ENCODE measurements at places on chromosomes 2 and 18. TPM values are rescaled to one million over a fixed set of nuclear protein-coding genes. Genes with fewer than 3 reads are reported as not detected.

The UGT1A10 gene
- 0.83 TPM for total RNA-seq

The CFAP65 gene
- total RNA-seq = not detected

The RGPD3 gene
- total RNA-seq = 0.09 TPM

The DSG1 gene
- total RNA-seq = not detected

The RAX gene
- total RNA-seq = not detected

The MAPK4 gene
- total RNA-seq = not detected

The HOXD11 gene
- 0.14 TPM for total RNA-seq

The POU3F3 gene
- total RNA-seq = not detected

The SCN1A gene
- total RNA-seq = 0.28 TPM

The PREB gene
- total RNA-seq = 56.2 TPM

The ACADL gene
- total RNA-seq = 0.37 TPM

The RNF125 gene
- total RNA-seq = 0.28 TPM

The ZNF892 gene
- 3.0 TPM for total RNA-seq

The NOP58 gene
- total RNA-seq = 41.9 TPM

The LYPD1 gene
- 3.9 TPM for total RNA-seq

The SCN2A gene
- total RNA-seq = 0.43 TPM

The LYG1 gene
- total RNA-seq = 0.43 TPM

The HOXD4 gene
- total RNA-seq = 0.18 TPM

The TEKT4 gene
- not detected for total RNA-seq

The C2orf81 gene
- total RNA-seq = 0.57 TPM

The DNAJC5G gene
- total RNA-seq = not detected

The CXCR2 gene
- total RNA-seq = not detected

The PTPN4 gene
- total RNA-seq = 25.0 TPM

The DNAH6 gene
- 0.09 TPM for total RNA-seq

The KIF3C gene
- 7.0 TPM for total RNA-seq

The UGT1A1 gene
- total RNA-seq = not detected

The CEBPZOS gene
- 9.1 TPM for total RNA-seq

The G6PC2 gene
- total RNA-seq = not detected

The PLEKHH2 gene
- total RNA-seq = 5.3 TPM

The AGBL5 gene
- 20.9 TPM for total RNA-seq

The NEURL3 gene
- not detected for total RNA-seq

The PLCD4 gene
- 1.8 TPM for total RNA-seq

The MYO5B gene
- total RNA-seq = 0.18 TPM

The POMC gene
- 0.57 TPM for total RNA-seq

The SERPINB4 gene
- total RNA-seq = 0.14 TPM

The RNU2-63P gene
- total RNA-seq = 325 TPM

The DES gene
- total RNA-seq = 3.7 TPM

The SPEG gene
- 3.7 TPM for total RNA-seq

The RUFY4 gene
- total RNA-seq = not detected

The DPYSL5 gene
- total RNA-seq = not detected

The FTCDNL1 gene
- 1.00 TPM for total RNA-seq

The ALPP gene
- not detected for total RNA-seq

The CDK15 gene
- total RNA-seq = 6.6 TPM

The PPM1B gene
- total RNA-seq = 27.3 TPM

The SALL3 gene
- not detected for total RNA-seq

The TXNDC2 gene
- total RNA-seq = under 0.01 TPM

The TWIST2 gene
- total RNA-seq = 45.2 TPM

The FBXO11 gene
- total RNA-seq = 44.8 TPM

The C2orf66 gene
- total RNA-seq = not detected

The D2HGDH gene
- total RNA-seq = 22.2 TPM

The RIT2 gene
- total RNA-seq = not detected

The LIMS3 gene
- total RNA-seq = 5.2 TPM

The REG3G gene
- not detected for total RNA-seq

All from smooth muscle cell of bladder (primary cell).